ENCODE measurements at places on chromosomes 2 and 18. TPM values are rescaled to one million over a fixed set of nuclear protein-coding genes. Genes with fewer than 3 reads are reported as not detected.

Gene IAH1
- 92.1 TPM for total RNA-seq

Gene SLC19A3
- total RNA-seq = 0.29 TPM

Gene SDC1
- 134 TPM for total RNA-seq

Gene KDSR
- total RNA-seq = 38.3 TPM

Gene ATL2
- 77.5 TPM for total RNA-seq

All from epithelial cell of proximal tubule (primary cell).